Left colon (tissue), 2 donors: ENCODE measurements at places on chromosomes 7 and 10. TPM values are rescaled to one million over a fixed set of nuclear protein-coding genes. Genes with fewer than 3 reads are reported as not detected.

GRCh38 chr7:78020874-78021249 is 222.3 kb downstream of the PHTF2 start:
- no peak for DNase-seq

DNA sequence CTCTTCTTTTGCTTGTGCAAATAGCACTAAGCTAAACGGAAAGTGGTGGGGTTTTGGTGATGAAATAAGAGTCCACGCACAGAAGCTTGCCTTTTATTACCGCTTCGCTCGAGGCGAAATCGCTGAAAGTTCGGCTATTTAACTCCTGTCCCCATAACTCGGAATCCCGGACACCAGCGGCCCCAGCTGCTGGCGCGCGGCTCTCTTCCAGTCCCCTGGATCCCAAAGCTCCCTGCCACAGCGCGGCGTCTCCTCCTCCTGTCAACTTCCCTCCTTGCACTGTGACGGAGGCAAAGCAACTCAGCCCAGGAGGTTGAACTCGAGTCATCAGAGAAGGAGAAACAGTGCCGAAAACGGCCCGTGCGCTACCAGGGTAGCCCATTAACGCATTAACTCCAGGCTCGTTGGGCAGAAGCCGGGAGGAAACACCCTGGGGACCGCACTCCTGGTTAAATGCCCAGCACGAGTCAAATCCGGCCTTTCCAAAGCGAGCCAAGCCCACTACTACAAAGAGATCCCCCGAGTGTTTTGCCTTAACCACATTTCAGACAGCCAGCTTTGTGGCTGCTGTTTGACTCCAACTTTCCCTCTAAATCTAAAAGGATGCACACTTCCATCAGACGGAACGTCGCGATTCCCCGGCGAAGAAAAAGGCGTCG is 1.3 kb downstream of the SEMA3D start:
- peak; percentile 15 for DNase-seq

- DNase-seq: no peak
Observed at GRCh38 chr7:140671966-140672365, 779 bp upstream of the ADCK2 start.

- DNase-seq: no peak
Observed at GRCh38 chr7:10225275-10225674, 748.4 kb upstream of the PHF14 start.

- DNase-seq: peak; percentile 49
Observed at GRCh38 chr10:114239117-114239993, at the start of gene VWA2. Gene VWA2, plus strand, starts transcription at chr10:114239254. Its CDS starts 9,460 bp downstream, at chr10:114248714.

DNA sequence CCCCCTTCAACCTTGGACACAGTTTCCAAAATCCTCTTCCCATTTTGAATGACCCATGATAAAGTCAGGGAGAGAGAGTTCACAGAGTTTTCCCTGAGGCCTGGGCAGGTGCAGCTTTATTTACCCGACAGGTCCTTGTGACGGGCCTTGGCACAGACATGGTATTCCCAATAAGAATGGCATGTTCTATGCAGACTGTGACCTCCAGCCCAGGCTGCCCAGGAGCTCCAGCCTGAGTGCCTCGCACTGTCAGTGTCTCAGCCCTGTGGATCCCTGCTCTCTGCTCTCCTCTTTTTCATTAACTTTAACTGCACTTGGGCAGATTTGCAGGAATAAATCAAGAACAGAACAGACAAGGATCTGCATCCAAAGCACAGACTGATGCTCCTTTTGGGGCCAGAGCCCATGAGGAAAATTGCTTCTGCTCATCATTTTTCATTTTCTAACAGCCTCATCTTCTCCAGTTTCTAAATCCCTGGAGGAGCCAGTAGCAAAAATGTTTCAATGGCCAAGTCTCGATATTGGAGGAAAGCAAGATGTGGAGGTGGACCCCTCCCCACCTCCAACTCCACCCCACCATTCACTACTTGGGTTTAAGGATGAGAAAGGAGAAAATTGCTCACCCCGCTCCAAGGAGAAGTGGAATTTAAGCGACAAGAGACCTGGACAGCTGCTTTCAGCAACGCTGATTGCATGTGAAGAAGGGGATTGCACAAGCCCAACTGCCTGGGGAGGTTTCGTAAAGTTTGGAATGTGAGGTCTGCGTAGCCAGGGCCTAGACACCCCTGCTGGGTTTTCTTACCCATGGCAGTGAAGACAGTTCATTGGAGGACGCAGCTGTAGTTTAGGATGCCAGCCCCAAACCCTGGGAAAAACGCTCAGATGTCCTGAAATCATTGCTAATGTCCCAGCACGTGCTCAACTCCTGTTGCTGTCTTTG is 225.9 kb downstream of the WDR11 start:
- peak; percentile 12 for DNase-seq

DNA sequence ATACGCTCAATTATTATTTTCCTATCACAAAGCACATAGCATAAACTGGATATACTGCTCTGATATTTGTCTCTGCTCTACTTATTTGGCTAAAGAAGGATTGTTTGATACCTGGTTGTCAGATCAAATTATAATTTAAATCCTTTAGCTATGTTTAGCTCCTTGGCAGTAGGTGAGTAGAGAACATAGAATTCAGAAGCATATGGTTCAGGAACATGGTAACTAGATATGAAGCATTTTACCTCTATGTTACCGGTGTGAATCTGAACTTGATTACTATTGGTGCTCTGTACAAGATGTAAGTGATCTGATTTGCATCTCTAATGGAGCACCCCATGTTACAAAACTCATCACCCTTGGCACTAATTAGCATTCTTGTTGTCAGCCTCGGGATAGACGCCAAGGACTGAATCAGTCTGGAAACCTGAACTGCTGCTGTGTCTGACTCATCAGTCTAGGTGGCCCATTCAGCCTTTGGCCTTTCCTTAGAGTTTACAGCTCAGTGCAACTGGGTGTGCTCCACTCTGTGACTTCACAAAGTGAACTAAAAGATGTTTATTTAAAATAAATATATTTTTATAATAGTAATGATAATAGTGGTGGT is 12.3 kb upstream of the MYPN start:
- DNase-seq: peak; percentile 62

DNA sequence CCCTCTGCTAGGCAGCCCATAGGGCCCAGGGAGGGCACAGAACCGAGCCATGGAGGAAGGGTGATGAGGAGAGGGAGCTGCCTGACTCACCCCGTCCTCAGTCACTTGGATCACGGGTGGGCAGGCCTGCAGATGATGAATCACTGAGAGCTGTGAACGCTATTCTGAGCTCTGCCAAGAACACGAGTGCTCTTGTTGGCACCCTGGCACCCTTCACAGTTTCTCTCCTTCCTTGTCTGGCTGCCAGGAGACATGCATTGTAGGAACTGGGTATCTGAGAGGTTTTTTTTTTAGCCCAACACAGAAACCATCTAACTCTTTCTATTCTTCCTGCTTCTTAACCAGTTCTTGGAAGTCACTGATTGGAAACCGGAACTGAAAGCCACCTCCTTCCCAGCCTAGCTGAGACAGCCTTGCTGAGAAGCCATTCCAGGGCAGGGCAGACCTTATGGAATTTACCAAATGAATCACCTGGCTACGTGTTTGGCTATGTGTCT is 82.1 kb downstream of the SLC37A3 start:
- peak; percentile 86 for DNase-seq

- peak; percentile 44 for DNase-seq
Observed at GRCh38 chr10:128263891-128264688, 137.9 kb upstream of the MKI67 start.

GRCh38 chr10:32263300-32263699 is 83.7 kb downstream of the EPC1 start:
- DNase-seq: no peak

DNA sequence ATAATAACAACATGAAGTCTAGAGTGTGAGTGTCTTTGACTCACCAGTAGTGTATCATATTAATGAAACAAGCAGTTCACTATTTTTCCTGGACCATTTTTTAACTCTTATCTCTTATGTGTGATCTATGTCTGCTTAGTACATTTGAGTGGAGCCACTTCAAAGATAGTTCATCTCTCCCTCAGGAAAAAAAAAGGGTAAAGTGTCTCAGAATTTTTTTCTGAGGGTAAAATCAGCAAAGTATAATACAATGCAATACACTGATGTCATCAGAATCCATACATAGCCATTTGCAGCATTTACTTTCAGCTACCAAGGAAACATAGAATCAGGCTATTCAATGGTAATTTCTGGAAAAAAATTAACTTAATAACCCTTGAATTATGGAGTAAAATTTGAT is 706.7 kb downstream of the DNAJB9 start:
- DNase-seq: no peak

DNA sequence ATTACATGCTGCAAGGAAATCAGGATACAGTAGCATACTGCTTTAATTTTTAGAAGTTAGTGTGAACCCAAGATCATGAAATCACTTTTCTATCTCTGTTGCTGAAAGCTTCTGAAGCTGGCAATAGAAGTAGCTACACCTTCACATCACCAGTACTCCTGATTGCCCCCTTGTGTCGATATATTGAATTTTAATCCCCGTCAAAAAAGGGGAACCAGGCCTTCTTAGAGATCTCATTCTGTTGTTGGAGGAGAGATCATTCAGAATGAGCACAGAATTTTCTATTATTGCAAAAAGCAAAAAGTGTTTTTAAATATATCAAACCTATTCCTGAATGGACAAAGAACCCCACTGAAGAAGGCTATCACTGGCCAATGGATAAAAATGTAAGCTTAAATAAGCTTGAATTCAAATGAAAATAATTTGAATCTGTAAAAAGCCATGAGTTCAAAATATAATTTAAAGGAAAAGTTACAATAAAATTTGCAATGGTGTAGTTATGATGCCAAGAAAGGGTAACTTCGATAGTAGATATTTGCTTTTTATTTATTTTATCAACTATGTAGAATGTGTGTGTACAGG is 39.7 kb upstream of the TEX47 start:
- DNase-seq: no peak

- DNase-seq: no peak
Observed at GRCh38 chr7:67855322-67855721, 858.7 kb downstream of the TYW1 start.

GRCh38 chr7:122340427-122340826 is 35.9 kb upstream of the FEZF1 start:
- DNase-seq: no peak

DNA sequence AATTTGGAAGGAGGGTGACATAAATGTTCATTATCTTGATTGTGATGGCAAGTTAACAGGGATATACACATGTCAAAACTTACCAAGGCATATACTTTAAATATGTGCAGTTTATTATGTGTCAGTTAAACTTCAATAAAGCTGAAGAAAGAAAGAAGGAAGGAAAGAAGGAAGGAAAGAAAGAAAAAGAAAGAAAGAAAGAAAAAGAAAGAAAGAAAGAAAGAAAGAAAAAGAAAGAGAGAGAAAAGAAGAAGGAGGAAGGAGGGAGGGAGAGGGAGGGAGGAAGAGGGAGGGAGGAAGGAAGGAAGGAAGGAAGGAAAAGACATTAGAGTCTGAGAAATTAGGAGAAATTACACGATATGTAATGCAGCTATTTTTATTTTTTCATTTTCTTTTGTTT is 15.9 kb upstream of the GSTK1 start:
- DNase-seq: no peak

DNA sequence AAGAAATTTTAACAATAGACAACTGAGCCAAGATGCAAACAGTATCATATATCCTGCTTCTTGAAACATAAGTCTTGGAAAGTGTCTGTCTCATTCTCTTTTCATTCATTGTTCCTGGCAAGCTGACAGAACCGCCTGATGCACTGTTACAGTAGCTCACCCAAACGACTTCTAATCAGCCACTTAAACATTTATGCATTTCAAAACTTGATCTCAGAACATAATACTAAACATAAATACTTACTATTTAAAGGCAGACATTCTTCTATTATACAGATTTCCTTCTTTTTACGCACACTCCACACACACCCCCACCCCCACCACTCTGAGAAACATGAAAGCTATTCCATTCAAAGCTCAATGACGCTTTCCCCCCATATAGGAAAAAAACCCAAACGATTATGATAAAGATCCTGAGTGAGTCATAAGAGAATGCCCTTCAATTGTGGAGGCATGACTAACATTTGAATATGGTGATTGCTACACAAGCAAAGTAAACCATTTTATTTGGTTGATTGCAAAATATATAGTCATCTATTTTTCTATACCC is 30.5 kb downstream of the SHTN1 start:
- DNase-seq: no peak

DNA sequence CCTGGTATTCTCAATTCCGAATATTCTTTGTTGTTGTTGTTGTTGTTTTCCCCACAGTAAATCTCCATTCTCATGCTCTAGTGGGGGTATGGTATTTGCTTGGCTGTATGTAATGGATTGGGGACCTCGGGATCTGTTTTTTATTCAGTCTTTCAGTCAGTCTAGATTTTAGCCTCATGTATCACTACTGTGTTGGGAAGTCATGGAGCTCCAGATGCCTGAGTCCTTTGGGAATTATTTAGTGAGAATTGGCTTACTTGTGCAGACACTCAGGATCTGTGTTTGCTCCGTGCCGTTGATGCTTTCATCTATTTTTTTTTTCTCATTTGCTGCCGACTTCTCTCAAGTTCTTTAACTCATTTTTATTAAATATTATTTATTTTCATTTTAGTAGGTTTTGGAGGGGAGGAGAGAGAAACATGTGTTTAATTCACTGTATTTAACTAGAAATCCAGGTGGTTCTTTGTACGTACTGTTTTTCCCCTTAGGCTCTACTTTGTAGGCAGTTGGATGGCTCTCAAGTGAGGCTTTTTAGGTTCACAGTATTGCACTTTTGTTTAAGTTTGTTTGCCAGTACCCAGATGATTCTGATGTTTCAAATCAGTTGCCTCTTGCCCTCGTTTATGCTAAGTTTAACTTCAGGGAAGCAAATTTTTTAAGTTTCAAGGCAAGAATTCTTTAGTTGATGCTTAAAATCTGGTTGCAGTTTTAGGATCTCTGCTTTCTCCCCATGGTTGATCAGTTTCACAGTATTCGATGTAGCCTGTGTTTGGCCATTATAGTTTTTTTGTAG is 36.9 kb downstream of the ZNRF2 start:
- DNase-seq: no peak

GRCh38 chr7:24510759-24511158 is 62.5 kb upstream of the PALS2 start:
- DNase-seq: no peak

GRCh38 chr10:129023082-129023481 is 444.0 kb upstream of the MGMT start:
- DNase-seq: no peak

GRCh38 chr7:1225441-1226185 is 7.1 kb upstream of the UNCX start:
- no peak for DNase-seq

- DNase-seq: no peak
Observed at GRCh38 chr7:93544691-93545090, 29.8 kb downstream of the CALCR start.

- DNase-seq: no peak
Observed at GRCh38 chr7:155405399-155406318, 52.3 kb upstream of the EN2 start.

- DNase-seq: no peak
Observed at GRCh38 chr7:37495574-37496184, 47.0 kb upstream of the ELMO1 start.

LRGUK gene
- 0.98 TPM for total RNA-seq

NKX2-3 gene
- total RNA-seq: 3.4 TPM

VIPR2 gene
- total RNA-seq: 1.6 TPM

ASB10 gene
- not detected for total RNA-seq

EPHA1 gene
- 18.2 TPM for total RNA-seq

PHYHIPL gene
- total RNA-seq: 0.45 TPM

SCIN gene
- 76.6 TPM for total RNA-seq

MINPP1 gene
- total RNA-seq: 28.2 TPM
